Dermis microvascular lymphatic vessel endothelial cell (primary cell): ENCODE measurements at places on chromosomes 16 and 17. TPM values are rescaled to one million over a fixed set of nuclear protein-coding genes. Genes with fewer than 3 reads are reported as not detected.

Gene TMUB2
- total RNA-seq: 25.5 and 36.3 TPM in 2 replicates

Gene ABCA9
- 0.26 and 1.4 TPM in 2 replicates for total RNA-seq

Gene SOX9
- total RNA-seq: not detected in 2 replicates

Gene ABCA3
- total RNA-seq: 21.4 and 30.3 TPM in 2 replicates

Gene EPX
- not detected in 2 replicates for total RNA-seq

Gene ST3GAL2
- total RNA-seq: 35.9 and 42.1 TPM in 2 replicates

Gene CRYM
- 0.13 TPM in 1 of 2 replicates, not detected in the other for total RNA-seq

Gene TMEM100
- 3.1 and 5.6 TPM in 2 replicates for total RNA-seq

Gene RUNDC3A
- total RNA-seq: 0.13 and 0.25 TPM in 2 replicates

Gene SEPTIN1
- total RNA-seq: under 0.01 and 0.38 TPM in 2 replicates

Gene ERBB2
- 1.1 and 1.5 TPM in 2 replicates for total RNA-seq

Gene BORCS6
- total RNA-seq: 7.8 and 10.1 TPM in 2 replicates

Gene CNOT1
- total RNA-seq: 132 and 138 TPM in 2 replicates

Gene NOG
- total RNA-seq: 0.39 and 1.1 TPM in 2 replicates

Gene HOXB6
- total RNA-seq: 3.3 and 3.9 TPM in 2 replicates

Gene EXOC3L1
- total RNA-seq: 38.8 and 57.7 TPM in 2 replicates

Gene C17orf67
- 2.6 and 10.6 TPM in 2 replicates for total RNA-seq

Gene ARHGAP23
- total RNA-seq: 28.2 and 43.1 TPM in 2 replicates

Gene PRKCB
- not detected in 2 replicates for total RNA-seq

Gene ATP2A1
- total RNA-seq: 0.13 and 0.25 TPM in 2 replicates

Gene HSD17B2
- 105 and 217 TPM in 2 replicates for total RNA-seq

Gene QRICH2
- total RNA-seq: 5.6 and 12.0 TPM in 2 replicates

Gene FSCN2
- total RNA-seq: 0.26 and 0.76 TPM in 2 replicates
